ENCODE measurements at places on chromosomes 7 and 10.

DNA sequence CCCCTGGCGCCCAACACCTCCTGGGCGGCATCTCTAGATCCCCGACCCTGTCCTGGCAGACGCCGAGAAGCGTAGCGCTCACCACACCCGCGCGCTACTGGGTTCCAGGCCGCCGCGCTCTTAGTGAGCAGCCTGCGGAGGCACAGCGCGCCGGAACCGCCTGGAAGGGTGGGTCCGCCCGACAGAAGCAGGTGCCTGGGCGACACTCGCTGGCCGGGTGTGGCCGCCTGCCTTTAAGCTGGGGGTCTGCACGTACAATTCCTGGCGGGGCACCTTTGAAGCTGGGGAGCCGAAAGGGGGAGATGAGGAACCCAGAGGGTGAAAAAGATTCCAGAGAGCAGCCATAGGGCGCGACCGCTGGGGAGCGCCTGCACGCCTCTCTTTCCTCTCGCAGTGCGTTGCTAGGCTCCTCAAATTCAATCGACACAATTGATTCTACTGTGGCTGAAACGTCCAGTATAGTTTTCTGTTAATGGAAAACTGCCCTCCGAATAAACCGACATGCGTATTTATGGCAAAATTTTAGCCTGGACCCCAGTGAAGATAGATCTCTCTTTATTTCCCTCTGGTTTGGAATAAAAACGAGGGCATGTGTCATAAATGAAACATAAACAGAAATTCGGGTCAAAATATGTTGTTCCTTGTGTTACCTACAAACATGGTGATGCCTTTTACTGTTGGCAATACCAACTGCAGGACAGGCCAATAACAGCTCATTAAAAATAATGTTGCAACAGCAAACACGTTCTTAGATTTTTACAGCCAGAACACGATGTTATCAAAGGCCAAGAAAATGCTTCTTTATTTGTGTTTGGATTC is 4.6 kb downstream of the HMX3 start:
- no peak for DNase-seq

- DNase-seq, result no peak
These were observed 10.4 kb downstream of the RNF133 start for GRCh38 chr7:122688400-122688998.

- no peak for DNase-seq
These were observed 65.0 kb downstream of the VSTM4 start for GRCh38 chr10:49050366-49050765.

DNA sequence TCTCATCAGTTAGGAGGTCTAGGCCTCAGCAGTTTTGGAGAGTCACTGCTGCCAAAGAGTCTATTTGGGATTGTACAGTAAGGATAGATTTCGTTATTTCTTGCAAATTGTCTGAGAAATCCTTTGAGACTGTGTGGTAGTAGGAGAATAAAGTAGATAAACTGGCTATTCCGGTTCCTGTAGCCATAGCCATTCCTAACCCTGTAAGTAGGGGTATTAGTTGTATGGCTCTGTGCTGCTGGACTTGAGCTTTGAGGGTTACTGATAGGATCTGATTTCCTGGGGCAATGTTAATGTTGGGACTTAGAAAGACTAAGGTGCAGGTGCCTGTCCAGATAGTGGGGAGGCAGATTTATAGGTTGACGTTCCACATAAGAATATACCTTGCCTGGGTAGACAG is 36.1 kb upstream of the ZNF138 start:
- DNase-seq, result no peak

DNA sequence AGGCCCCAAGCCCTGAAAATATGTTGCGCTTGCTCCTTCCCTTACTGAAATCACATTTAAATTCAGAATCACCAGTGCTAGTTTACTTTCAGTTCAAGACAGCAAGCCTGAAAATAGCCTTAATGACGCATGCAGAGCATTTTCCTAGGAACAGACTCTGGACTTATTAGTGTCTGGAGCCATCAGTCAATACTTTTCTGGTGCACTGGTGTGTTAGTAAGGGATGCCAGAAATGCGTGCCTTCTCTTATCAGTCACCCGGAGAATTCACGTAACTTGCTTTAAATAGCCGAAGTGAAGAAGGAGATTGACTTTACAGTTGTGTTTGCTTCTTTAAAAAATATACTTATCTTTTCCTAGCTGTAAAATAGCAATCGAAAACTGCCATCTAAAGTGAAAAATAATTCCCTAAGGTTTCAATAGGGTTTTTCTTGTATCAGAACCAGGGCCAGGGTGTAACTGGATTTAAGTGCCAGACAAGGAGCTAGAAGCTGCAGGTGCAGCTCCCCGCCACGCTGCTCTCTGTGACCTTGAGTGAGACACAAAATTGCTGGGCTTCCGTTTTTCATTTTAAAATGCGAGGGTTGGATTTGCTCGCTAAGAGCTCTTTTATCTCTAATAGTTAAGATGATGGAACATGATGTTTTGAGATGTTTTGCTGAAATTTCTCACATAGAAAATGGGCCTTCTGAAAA is 177.8 kb downstream of the NSUN6 start:
- DNase-seq, result no peak

GRCh38 chr7:30596014-30596641 is 1.4 kb downstream of the GARS1 start:
- no peak for DNase-seq

- no peak for DNase-seq
These were observed 303.9 kb downstream of the TNS3 start for GRCh38 chr7:47278043-47278442.

DNA sequence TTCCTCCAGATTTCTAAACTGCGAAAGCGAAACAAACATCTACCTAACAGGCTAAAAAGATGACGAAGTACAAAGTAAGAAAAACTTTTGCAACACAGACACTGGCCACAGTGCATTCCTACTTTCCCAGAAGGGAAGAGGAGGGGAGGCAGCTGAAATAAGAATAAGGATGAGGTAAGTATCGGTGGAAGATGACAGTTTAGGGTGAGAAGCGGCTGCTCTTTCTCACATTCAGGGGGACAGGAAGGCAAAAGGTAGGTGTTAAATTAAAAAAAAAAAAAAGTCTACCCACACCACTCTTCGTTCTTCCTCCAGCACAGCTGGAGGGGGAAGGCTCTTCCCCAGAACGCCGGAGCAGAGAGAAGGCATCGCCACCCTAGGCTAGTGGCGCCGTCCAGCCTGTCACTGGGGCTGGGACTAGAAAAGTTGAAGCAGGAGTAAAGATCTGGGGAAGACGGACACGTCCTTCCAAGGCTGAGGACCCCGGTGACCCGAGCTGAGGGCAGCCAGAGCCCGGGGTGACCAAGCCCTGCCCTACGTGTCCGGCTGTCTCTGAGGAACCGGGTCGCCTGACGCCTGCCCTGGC is 846 bp downstream of the DNAJC1 start:
- peak; percentile 48 for DNase-seq

DNA sequence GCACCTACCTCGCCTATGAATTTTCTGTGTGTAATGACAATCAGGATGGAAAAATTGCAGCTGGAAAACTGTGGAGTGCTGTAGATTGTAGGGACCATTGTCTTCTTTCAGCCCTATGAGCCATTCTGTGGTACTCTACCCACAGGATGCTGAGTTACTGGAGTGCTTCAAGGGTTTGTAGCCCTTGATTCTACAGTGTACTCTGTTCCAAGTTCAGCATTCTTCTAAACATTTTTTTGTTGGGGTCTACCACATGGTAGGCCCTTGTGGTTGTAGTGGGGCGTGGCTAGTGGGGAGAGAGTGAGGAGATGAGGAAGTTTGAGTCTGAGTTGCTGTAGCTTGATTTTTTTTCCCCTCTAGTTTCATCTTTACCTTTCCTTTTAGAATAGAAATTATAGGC is 33.5 kb downstream of the REEP3 start:
- DNase-seq, result peak; percentile 95

- DNase-seq, result peak; percentile 77
These were observed 33.3 kb upstream of the NMT2 start for GRCh38 chr10:15201589-15202300.

GRCh38 chr10:91843083-91843482 is 44.9 kb downstream of the TNKS2 start:
- no peak for DNase-seq

DNA sequence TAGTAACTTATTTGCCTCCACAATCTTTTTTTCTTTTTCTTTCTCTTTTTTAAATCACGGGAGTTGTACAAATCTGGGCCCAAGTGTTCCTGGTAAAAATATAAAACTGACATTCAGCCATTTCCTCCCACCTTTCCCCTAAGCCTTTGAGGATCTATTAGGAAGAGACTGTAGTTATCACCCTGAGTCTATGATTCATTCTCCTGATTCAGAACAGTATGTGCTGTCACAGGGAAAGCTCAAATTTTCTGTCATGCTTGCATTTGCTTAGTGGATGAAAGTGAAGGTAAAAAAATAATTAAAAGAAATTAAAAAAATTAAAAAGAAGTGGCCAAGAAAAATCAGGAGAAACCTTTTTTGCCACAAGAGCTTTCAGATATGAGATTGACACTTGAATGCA is 71.7 kb downstream of the KIF20B start:
- no peak for DNase-seq

- DNase-seq, result no peak
These were observed 5.0 kb downstream of the SKIDA1 start for GRCh38 chr10:21520509-21520908.

- no peak for DNase-seq
These were observed 318.8 kb upstream of the IGFBP3 start for GRCh38 chr7:46239846-46240245.

- DNase-seq, result no peak
These were observed 167.8 kb downstream of the RAMP3 start for GRCh38 chr7:45325378-45325777.

GRCh38 chr7:33926535-33926934 is 21.2 kb downstream of the BMPER start:
- DNase-seq, result no peak

DNA sequence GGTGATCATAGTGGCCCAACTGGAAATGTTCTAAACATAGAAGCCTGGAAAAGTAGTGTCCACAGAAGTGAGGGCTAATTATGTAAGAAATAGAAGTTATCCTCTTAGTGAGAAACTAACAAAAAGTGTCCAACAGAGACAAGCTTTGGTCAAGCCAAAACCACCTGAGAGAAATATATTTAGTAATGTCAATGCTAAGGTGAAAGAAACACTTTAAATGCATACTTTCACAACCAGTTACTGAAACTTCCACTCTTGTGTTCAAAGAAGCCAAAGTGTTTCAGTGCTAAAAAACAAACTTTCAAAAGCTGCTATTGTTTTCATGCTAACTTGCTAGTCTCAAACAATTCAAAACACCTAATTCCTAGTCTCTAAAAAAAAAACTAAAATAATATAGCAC is 18.1 kb downstream of the RAB11FIP2 start:
- no peak for DNase-seq

DNA sequence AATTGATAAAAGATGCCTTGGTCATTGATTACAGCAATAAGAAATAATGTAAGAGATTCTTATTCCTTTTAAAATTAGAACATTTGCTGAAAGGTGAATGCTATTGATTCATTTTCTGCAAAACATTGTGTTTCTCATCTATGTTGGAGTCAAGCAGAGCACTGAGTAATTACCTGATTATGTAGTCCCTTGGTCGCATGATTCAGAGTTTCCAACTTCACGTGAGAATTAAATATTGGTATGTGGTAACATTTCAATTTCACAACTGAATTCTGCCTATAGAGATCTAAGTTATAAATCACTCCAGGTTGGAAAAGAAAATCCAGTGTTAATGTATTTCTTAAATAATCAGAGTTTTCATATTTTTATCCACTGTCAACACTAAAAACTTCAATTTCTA is 701.4 kb downstream of the PHTF2 start:
- DNase-seq, result no peak

- no peak for DNase-seq
These were observed 191.9 kb downstream of the MDFIC start for GRCh38 chr7:115113776-115114175.

DNA sequence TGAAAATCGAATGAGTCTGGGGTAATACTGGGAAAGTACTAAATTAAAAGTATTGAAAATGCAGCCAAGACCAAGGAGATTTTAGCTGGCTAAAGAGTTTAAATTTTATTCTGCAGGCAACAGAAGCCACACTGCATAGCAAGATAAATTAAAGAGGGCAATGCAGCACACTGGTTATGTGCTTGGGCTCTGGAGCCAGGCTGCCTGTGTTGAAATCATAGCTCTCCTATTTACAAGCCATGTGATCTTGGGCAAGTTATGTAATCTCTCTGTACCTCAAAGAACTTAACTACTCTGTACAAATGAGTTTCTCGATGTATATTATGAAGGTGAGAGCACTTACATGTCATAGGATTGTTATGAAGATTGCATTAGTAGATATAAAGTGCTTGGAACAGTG is 9.9 kb downstream of the SLC25A13 start:
- peak; percentile 58 for DNase-seq

DNA sequence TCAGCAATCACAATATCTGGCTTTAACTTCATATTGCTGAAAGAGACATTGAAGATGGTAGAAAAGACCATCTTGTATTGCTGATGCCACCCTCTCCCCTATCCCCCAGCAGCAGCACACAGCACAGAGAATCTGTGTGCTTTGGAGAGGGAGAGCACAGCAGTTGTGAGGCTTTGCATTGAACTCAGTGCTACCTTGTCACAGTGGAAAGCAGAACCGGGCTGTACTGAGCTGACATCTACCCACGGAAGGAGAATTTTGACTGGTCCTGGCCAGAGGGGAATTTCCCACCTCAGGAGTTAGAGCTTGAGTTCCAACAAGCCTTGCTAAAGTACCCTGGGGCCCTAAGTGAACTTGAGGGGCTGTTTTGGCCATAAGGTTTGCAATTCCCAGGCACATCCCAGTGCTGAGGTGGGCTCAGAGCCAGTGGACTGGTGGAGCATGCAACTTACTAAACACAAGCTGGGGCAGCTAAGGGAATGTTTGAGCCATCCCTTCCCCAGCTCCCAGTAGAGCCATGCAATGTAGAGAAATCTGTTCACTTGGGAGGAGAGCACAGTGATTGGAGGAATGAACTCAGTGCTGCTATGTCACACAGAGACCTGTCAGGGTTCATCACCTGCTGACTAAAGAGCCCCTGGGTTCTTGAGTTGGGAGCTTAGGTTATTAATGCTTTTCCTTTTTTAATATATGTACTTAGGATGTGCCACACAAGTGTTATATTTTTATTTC is 62.1 kb downstream of the OR13A1 start:
- DNase-seq, result no peak

DNA sequence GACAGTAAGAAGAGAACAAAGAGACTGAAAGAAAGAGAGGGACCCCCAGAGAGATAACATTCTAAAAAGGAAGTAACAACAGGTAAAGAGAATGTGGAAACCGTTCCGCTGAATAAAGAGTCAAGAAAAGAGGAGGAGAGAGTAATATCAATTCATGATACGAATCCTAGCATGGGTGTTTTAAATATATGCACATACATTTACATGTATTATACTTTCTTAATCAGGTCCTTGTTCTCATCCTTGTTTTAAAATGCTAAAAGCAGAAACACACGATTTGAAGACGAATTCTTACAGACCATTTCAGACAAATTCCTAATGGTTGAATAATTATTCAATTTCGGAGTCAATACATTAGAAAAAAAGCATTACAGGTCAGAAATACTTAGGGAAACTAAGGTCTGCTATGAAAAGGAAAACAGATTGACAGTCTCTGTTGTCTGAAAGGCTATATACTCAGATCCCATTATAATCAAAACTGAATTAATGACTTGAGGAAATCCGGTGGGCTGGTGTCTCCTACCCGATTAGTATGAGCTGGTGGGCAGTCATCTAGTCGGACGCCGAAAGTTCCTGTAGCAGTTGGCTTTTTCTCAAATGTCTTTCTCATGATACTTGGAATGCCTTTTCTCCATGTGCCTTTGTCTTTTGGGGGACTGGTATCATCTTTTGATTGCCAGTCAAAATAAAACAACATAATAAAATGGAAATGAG is 127.3 kb downstream of the ARHGAP21 start:
- DNase-seq, result no peak
